A549 treated with Hydrocortisone at 1 μM for 4 hours (cell line): ENCODE measurements at places on chromosomes 1 and 21. TPM values are rescaled to one million over a fixed set of nuclear protein-coding genes. Genes with fewer than 3 reads are reported as not detected.

Gene OR14K1
- total RNA-seq, result not detected in 5 replicates

Gene VPS13D
- 6.1 to 7.8 TPM (median 7.0 TPM) in 5 replicates for total RNA-seq

Gene RNU1-4
- 6.1 to 30.4 TPM (median 9.0 TPM) in 3 of 5 replicates, not detected in the others for total RNA-seq

Gene OR2T33
- not detected in 5 replicates for total RNA-seq

Gene RUNX1
- 7.4 to 9.2 TPM (median 8.7 TPM) in 5 replicates for total RNA-seq

Gene USP1
- 19.1 to 28.6 TPM (median 21.2 TPM) in 5 replicates for total RNA-seq

Gene MIXL1
- total RNA-seq, result 0.03 to 0.21 TPM (median 0.13 TPM) in 3 of 5 replicates, not detected in the others

Gene ZNF436
- 4.9 to 6.6 TPM (median 5.4 TPM) in 5 replicates for total RNA-seq

Gene ADGRL2
- 7.5 to 11.0 TPM (median 8.2 TPM) in 5 replicates for total RNA-seq

Gene P3H1
- 28.7 to 33.3 TPM (median 31.1 TPM) in 5 replicates for total RNA-seq

Gene SERBP1
- 187 to 246 TPM (median 196 TPM) in 5 replicates for total RNA-seq

Gene TTLL10
- total RNA-seq, result not detected in 5 replicates

Gene KRTAP21-2
- total RNA-seq, result not detected in 5 replicates

Gene TCHH
- total RNA-seq, result 0.16 to 0.30 TPM (median 0.29 TPM) in 5 replicates

Gene DYNLT5
- not detected in 5 replicates for total RNA-seq

Gene PLCH2
- 0.24 to 0.43 TPM (median 0.33 TPM) in 5 replicates for total RNA-seq

Gene KLHL12
- 16.3 to 20.8 TPM (median 18.5 TPM) in 5 replicates for total RNA-seq

Gene EXO1
- total RNA-seq, result 20.0 to 29.8 TPM (median 22.7 TPM) in 5 replicates

Gene TNFRSF9
- total RNA-seq, result 2.2 to 3.6 TPM (median 2.9 TPM) in 5 replicates
